ENCODE measurements at places on chromosomes 7 and 10.

DNA sequence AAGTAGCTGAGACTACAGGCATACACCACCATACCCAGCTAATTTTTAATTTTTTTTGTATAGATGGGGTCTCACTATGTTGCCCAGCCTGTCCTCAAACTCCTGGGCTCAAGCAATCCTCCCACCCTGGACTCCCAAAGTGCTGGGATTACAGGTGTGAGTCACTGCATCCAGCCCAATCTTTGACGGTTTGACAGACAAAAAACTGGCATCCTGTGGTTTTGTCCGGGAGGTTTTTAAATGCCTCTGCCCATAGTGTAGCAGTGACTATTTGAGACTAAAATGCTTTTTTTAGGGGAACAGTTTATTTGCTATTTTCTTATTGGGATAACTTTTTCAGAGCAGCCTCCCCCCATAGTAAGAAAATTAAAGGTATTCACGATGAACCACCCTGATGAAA is 523.7 kb upstream of the GALNT17 start:
- no peak for DNase-seq

DNA sequence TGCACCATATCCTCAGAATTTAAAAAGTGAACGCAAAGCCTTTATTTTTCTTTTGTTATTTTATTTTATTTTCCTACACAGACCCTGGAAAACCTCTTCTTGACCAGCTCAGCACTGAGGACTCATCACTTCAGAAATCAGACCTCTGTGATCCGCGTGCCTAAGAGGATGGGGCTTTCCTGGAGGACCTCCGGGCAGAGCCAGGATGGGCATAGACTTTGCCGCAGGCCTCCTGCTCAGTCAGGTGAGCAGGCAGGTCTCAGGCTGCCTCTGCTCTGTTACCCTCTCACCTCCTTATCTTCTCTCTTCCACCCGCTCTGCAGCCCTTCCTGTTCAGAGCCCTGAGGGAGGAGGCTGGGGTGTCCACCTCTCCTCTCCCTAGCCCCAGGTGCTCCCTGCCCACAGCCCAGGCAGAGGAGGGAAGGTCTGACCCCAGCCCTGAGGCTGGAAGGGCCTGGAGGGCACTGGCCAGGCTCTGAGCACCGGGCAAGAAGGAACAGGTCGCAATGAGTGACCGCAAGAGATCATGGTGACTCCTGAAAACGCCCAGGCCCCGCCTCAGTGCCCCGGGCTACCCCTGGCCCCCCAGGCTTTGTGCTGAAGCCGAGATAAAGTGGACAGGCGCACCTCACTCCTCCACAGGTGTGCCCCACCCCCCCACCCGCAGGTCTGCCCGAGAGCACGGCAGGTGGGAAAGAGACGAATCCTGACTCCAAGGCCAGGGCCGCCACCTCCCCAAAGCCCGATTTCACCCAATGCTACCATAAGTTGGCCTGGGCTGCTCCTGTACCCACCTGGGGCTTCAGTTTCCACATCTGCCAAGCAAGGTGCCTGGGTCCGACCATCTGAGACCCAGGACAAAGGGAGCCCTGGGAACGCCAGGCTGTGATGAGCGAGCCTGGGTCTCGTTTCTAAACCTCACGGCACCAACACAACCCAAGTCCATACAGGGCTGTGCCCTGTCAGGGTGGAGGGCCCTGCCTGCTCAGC is 2.8 kb downstream of the CALML5 start:
- DNase-seq = no peak

- DNase-seq = no peak
Measured at GRCh38 chr10:99766302-99766681, 16.1 kb upstream of the ABCC2 start.

DNA sequence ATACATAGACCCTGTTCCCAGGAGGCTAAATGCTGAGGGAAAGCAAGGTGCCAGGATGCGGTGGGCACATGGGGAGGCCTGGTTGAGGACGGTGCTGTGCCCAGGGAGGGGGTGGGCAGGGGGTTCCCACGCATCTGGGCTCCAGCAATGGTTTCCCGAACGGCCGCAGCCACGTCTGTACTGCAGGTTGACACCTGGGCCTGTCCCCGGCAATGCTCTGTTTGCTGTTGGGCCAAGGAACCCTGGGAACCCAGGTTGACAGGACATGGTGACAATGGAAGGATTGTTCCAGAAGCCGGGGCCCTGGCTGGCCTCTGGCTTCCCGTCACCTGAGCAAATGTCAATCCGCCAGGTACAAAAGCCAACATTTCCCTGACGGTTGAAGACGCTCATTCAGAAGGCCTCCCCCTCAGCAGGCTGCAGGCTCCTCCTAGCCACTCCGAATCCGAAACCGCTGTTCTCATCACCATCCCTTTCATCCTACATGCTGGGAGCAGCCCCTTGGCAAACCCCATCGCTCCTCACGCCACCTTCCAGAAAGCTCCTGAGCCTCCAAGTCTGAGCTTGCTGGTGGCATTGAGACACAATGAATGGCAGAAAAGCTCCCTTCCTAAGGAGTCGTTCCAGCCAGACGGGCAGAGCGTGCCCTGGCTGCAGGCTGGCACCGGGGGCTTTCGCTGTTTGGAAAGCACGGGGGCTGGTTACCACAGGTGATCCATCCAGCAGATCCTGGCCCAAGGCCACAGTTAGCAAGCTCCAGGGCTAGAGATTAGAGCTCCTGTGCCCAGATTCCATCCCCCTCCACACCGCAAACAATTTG is 31.2 kb downstream of the SPOCK2 start:
- no peak for DNase-seq

DNA sequence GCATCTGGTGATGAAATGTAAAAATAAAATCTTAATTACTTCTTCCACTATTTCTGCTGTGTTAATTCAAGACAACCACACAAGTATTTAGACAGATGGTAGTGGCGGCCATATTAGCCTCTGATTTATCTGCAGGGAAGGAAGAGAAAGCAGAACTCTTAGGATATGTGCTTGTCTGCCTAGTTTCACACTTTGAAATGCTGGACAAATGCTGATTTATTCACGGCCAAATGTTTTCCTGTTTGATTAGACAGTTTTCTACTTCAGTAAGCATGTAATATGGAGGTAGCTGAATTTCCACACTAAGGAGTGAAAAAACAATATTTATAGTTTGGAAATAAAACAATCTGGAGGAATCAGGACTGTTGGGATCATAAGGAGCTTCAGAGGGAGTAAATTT is 158.1 kb downstream of the AGMO start:
- no peak for DNase-seq

DNA sequence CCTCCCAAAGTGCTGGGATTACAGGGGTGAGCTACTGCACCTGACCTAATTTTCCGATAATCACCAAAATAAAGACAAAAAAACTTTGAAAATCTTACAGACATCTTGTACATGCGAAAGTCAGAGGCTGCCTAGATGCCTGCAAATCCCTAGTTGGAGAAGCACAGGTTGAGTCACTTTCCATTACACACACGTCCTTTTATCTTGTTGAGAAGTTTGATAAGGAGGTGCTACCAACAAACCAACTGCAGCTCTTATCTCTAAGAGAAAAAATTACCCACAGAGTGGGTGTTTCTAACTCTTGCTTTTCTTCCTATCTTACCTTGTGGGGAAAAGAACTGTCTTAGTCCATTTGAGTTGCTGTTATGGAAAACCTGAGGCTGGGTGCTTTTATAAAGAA is 589.8 kb downstream of the GALNT17 start:
- no peak for DNase-seq

DNA sequence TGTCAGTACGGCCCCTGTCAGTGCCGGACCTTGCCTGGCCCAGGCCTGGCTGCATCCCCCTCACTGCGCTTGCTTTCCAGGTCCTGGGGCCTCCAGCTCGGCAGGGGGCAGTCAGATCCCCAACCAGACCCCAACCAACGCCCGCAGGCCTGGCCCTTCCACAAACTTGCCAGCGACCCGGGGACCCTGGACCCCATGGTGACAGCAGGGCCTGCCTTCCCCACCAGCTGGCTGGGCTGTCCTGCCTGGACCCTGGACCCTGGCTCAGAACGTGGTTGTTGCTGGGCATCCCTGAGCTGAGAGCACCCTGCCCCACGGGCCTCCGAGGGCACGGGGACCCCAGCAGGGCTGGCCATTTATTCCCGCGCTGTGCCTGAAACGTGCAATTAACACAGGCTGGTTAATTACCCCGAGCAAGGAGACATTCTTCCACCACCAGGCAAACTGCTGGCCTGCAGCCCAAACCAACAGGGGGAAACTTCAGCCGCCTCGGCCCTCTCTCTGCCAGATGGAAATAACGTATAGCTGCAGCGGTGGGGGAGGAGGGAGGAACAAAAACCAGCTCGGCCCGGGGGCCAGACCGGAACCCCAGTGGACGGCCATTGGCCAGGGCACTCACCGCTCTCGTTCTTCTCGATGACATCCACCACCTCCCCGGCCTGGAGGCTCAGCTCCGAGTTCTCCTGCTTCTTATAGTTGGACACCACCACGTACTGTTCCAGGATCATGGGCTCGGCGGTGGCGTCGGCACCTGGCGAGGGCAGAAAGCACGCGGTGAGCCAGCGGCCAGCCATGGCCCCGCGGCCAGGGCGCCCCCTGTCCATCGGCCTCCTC is 167.1 kb downstream of the NEURL1 start:
- no peak for DNase-seq

DNA sequence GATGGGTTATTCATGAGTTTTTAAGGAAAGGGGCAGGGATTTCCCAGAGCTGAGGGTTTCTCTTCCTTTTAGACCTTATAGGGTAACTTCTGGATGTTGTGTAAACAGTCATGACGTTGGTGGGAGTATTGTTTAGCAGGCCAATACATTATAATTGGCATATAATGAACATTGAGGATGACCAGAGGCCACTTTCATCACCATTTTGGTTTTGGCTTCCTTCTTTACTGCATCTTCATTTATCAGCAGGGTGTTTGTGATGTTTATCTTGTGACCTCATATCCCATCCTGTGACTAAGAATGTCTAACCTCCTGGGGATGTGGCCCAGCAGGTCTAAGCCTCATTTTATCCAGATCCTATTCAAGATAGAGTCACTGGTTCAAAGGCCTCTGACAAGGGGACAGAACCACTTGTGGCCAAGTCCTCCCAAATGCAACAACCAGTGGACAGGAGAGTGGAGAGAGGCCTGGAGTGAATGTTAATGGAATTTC is 77.3 kb upstream of the RPA3 start:
- DNase-seq = no peak

DNA sequence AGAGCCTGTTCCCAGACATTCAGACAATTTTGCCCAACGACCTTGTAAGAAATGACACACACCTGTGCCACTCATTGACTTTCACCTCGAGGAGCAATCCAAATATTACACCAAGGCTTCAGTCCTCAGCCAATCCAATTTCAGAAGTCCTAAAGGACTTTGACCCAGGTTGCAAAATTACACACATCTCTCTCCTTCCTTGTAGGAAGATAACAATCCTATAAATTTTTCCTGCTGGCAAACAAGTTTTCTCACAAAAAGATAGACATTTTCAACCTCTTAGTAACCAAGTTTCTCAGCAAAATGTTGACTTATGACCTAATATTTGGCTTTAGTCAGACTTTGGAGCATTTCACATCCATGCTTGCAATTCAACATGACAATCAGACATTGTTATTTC is 745.0 kb downstream of the GRID1 start:
- no peak for DNase-seq

DNA sequence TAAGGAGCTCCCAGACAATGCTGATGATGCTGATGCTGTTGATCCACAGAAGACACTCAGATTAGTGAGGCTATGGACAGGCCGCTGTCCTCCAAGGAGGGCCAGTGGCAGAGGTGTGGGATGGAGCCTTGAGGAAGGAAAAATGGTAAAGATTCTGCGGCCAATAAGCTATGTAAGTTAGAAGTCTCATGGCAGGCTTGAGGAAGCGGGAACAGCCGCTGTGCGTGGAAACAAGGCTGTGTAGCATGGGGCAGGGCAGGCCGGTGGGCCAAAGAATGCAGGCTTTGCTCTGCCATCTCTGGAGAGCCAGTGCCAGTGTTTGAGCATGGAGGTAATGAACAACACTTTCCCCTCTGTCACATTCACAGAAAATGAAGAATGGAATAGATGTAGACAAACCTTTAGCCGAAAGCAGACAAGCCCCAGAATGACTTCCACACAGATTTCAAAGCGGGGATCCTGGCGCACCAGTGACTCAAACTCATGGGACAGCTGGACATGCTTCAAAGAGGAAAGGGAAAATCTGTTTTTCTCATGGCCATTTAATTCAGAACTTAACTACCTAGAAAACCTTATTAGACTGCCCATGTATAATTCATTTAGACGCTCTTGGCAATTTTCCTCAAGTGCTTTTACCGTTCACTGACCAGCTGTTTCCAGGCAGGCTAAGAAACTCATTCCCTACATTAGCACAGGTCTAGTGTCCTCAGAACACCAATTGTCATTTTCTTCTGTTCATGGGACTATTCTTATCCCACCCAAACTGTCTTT is 16.9 kb upstream of the FIGNL1 start:
- DNase-seq = no peak

DNA sequence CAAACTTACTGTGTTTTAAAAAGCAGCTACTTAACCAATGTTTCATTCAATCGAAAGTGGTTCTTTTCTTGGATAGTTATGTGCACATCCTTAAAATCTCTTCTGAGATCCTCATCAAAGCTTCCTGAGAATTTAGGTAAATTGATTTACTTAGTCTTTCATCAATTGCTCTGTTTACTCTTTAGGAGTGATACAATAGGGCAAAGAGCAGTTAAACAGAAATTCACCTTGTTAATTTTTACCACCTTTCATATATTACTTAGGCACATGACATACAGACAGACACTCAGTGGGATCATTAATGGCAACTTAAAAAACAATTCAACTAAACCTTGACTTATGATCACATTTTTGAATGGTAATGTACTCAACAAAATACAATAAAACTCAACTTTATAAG is 456.3 kb downstream of the DGKB start:
- no peak for DNase-seq

GRCh38 chr7:85498031-85498430 is 311.2 kb upstream of the SEMA3D start:
- no peak for DNase-seq

DNA sequence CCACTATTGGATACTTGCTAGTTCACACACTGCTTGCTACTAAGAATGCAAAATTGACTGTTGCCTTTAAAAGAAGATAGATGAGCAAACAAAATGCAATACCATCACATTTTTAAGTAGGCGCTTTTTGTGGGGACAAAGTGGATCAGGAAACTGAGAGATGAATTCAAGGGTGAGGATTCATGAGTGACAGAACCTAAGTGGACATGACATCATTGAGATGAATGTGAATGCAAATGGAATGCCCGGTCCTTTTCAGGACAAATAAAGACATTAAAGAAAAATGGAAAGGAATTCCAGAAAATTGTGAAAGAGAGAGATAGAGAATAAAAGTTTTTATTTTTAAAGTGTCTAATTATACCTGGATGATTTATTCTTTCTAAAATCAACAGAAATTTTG is 106.3 kb upstream of the AKR1E2 start:
- DNase-seq = no peak

- no peak for DNase-seq
Measured at GRCh38 chr7:36916619-36917018, 192.3 kb upstream of the AOAH start.

DNA sequence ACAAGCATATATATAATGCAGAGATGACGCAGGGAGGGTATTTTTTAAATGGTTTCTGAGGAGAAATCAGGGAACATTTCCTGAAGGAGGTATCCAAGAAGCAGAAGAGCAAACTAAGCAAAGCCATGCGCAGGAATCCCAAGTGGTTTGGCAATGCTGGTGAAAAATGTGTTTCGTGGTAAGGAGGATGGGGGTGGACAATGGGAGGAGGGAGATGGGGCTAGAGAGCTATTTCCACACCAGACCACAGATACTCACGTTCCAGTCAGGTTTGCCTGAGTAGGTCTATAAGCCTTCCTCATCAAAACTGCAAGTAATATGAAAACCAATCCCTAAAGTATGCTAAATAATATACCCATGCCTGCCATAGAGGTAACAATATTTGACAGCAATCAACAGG is 223.7 kb upstream of the MKLN1 start:
- no peak for DNase-seq
